Epithelial cell of proximal tubule (primary cell): ENCODE measurements at places on chromosomes 4 and X. TPM values are rescaled to one million over a fixed set of nuclear protein-coding genes. Genes with fewer than 3 reads are reported as not detected.
A peak's percentile ranks its signal among the peaks of the same experiment; 100 is the strongest.

ERVMER34-1 gene
- total RNA-seq = 3.5 and 6.5 TPM in 2 replicates

P2RY8 gene
- not detected in 2 replicates for total RNA-seq

AFAP1 gene
- 24.3 and 26.2 TPM in 2 replicates for total RNA-seq

GRCh38 chrX:114787061-114787460, 203.2 kb downstream of the HTR2C start:
- no peak for DNase-seq

DNA sequence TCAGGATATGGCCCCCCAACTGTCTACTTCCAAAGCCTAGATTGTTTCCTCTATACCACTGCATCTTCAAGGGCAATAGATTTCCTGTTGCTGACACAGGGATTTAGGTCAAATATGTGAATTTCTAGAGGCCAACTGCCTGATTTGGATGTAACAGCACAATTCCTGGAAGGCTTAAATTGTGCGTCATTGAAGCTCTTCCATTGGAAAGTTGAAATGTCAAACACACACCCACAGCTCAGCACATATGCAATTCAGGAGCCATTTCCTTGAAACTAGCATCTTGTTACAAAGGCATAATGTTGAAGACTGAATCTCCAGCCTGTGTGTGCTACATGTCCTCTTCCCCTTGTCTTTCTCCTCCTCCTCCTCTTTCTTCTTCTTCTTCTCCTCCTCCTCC, 158.6 kb downstream of the STK32B start:
- no peak for DNase-seq

F9 gene
- not detected in 2 replicates for total RNA-seq

DNA sequence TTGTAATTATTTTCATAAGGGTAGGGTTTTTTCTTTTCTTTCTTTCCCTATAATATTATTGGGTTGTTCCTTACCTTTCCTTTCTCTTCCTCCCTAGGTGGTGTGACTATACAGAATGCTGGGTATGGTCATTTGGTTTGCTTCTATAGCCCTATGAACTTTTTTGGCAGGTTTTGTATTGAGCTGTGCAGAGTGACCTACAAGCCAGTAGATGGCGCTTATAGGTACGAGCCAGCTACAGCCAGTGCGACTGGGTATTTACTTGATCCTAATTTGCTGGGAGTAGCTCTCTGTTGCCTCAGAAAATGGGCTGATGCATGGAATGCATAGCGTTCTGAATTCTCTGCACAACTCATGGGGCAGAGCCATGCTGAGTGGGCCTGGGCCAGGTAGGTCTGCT, 423.3 kb downstream of the MAGEE1 start:
- DNase-seq = no peak

STAP1 gene
- total RNA-seq = not detected in 2 replicates

MAGEA12 gene
- total RNA-seq = not detected in 2 replicates

DNA sequence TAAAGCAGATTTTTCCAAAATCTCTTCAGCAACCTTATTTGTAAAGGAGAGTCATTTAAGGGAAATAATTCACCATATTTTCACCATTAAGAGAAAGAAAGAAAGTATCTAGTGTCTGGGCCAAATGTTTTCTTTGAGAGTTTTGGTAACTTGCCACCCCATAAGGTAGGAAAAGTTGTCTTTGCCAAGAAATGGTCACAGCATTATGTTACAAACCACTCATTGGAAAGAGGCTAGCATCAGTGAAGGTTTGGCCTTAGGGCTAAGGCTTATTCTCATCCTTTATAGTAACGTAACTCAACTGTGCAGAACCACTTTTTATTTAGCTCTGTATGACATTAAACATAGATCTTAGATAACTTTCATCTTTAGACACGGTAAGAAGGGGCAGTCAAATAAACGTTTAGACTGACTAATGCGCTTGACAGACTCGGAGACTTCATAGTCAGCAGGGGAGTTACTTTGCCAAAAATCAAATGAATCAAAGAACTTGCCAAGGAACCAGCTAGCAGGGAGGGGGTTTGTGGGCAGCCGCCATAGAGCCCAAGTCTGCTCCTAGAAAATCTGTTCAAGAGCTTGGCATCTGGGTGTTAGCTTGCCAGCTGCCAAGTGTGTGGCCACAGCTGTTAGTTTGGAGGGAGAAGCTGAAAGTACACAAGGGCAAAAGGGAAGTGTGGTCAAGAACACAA, 182.8 kb upstream of the GRID2 start:
- DNase-seq = no peak

GRCh38 chr4:109169170-109169569, 133.3 kb downstream of the COL25A1 start:
- no peak for DNase-seq

- no peak for DNase-seq
These were observed 12.7 kb upstream of the CD38 start for GRCh38 chr4:15765391-15765790.

- peak; percentile 86 for DNase-seq
These were observed 29.7 kb downstream of the SYNPO2 start for GRCh38 chr4:118918388-118918787.

- DNase-seq = no peak
These were observed 38.0 kb upstream of the IL21 start for GRCh38 chr4:122658818-122659295.

GRCh38 chr4:85703096-85703495, 228.1 kb downstream of the ARHGAP24 start:
- no peak for DNase-seq

GRCh38 chrX:148501386-148502066, 1.1 kb downstream of the AFF2 start:
- DNase-seq = no peak

HS6ST2 gene
- total RNA-seq = 9.2 and 10.5 TPM in 2 replicates

GRCh38 chrX:21985332-21985777, 44.8 kb downstream of the SMS start:
- no peak for DNase-seq

DNA sequence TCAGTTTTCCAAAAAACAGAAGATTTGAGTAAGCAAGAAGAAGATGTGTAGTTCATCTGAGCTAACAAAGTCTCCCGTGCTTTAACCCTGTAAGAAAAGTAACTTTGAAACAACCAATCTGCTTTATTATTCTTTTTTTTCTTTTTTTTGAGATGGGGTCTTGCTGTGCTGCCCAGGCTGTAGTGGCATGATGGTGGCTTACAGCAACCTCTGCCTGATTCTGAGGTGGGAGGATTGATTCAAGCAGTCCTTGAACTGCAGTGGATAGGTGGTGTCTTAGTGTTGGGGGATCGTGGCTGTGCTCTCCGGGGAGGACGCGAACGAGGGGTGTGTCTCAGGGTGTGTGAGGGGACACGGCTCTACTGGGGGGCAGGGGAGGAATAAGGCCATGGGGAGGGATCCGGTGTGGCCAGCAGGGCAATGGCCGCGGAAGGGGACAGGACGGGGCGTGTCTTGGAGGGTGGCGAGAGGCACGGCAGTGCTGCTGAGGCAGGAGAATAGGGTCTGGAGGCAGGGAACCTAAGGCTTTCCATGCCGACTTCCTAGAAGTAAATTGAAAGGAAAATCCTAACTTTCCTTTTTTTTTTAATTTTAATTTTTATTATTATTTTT, 2.4 kb downstream of the ARSD start:
- no peak for DNase-seq
